ENCODE measurements at places on chromosomes 12 and 14.

- no peak for DNase-seq
Measured at GRCh38 chr14:100755649-100756048, 29.0 kb downstream of the DLK1 start.

DNA sequence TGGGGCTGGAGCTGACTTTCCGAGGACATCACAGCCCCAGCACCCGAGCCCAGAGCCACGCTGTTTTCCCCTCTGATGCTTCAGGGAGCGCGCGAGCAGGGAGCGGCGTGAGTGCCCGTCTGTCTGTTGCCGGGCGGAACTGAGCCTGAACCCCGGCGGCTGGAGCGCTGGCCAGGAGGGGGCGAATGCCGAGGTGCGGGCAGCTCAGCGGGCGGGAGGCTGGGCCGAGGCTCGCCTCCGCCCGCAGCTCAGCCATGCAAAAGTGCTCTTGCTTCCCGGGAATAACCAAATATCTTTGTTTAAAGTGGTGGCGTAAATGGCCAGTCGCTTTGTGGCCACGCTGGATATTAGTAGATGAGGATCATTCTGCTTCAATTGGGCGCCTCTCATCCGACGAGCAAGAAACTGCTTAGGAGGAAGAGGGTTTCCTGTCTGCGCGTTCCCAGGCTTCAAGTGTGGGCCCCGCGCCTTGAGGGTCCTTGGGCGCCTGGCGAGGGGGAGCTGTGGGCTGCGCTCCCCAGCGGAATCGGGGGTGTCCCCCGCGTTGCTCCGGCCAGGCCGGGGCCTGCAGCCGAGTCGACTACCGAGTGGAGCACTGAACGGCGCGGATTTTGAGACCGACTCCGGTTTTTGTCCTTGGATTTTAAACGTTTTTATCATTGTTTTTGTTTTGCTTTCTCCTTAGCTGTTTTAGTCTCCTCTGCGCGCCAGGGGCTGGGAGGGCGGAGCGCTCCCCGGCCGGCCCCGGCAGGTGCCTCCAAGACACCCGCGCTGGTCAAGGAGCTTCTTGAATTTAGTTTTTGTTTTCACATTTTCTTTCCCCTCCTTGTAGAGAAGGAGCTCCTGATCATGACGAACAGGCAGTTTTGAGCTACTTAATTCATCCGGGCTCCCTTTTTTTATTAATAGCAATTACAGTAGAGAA, 831 bp upstream of the NKX2-1 start:
- no peak for DNase-seq

- DNase-seq, result no peak
Measured at GRCh38 chr14:91218014-91218413, 26.5 kb downstream of the GPR68 start.

- DNase-seq, result no peak
Measured at GRCh38 chr14:31968956-31969698, 108.0 kb upstream of the ARHGAP5 start.

DNA sequence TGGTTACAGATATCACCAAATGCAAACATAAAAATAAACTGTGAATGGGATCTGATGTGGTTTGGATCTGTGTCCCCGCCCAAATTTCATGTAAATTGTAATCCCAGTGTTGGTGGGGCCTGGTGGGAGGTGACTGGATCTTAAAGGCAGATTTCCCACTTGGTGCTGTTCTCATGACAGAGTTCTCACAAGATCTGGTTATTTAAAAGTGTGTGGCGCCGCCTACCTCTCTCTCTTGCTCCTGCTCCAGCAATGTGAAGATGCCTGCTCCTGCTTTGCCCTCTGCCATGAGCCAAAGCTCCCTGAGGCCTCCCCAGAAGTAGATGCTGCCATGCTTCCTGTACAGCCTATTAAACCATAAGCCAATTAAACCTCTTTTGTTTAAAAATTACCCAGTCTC, 47.8 kb downstream of the SLC25A21 start:
- DNase-seq, result no peak

GRCh38 chr12:92229381-92229780, 83.7 kb upstream of the BTG1 start:
- no peak for DNase-seq

DNA sequence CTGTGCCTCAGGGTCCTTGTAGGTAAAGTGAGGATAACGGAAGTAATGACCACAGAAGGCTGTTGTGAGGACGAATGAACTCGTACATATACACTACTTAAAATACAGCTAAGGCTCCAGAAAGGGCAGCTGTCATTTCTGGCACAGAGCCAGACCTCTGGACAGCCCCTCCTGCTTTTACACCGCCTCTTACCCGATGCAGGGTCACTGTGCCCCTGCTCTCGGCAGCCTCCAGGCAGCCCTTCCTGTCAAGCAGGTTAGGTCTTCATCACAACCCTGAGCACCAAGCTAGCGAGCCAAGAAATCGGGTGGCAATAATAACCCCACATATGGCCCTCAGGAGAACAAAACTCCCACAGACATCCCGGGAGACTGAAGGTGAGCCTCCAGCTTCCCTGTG, 8.5 kb downstream of the TMEM229B start:
- DNase-seq, result no peak

DNA sequence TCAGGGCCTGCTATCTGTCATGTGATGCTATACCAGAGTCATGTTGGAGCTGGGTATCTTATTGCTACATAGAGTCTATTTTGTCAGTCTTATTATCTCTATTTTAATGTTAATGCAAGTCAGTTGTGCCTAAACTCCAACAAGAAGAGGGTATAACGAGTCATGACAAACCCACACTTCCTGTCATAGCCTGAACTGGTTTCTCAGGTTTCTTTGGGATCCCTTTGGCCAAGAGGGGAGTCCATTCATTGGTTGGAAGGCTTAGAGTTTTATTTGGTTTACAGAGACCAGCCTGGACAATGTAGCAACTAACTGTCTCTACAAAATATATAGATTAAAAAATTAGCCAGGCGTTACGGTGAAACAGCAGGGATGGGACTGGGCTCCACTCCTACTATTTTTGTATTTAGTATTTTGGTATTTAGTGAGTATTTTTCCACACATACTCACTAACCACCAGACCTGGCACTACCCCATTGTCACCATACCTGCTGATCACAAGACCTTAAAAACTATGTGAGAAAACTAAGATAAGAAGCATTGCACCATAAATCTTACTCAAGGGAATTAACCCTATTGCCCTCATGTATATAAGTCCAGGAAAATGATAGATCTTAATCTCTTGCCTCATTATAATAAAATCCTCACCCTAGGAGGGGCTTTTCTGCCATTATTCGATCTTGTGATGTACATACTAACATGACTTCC, 387.5 kb downstream of the IPO8 start:
- DNase-seq, result no peak

- no peak for DNase-seq
Measured at GRCh38 chr14:98172243-98172778, 1099.7 kb downstream of the BCL11B start.

DNA sequence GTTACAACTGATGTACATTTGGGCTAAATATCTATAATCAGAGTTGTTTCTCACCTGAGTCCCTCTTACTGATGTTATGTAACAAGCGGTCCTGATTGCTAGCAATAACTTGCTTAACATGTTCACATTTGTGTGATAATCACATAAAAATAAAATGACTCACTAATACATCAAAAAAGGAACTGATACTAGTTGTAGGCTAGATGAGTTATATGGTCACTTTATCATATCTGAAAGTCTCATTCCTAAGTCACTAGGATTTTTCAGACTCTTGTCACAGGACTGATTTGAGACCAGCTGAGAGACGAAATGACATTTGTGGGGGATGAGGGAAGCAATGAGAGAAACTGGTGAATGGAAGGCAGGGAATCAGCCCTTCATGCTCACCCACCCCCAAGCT, 34.3 kb downstream of the NKX2-1 start:
- no peak for DNase-seq

- DNase-seq, result no peak
Measured at GRCh38 chr12:106629797-106630659, 47.2 kb downstream of the RFX4 start.

DNA sequence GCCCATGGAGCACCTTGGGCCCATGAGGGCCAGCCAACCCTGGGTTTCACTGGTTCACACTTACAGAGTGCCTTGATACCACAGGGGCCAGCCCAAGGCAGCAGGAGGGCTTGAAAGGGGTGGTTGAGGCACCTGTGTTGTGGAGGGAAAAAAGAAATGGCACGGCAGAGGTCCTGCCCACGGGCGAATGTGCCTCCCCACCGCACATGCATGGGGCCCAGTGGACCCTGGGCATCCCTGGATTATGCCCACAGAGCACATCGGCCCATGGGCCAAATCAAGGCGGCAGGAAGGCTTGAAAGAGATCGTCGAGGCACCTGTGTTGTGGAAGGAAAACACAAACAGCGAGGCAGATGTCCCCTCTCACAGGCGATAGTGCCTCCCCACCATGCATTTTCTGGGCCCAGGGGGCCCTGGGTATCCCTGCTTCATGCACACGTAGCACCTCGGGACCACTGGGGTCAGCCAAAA, 378.1 kb downstream of the ALG10 start:
- DNase-seq, result no peak

- DNase-seq, result no peak
Measured at GRCh38 chr12:89348894-89349699, 3.2 kb downstream of the DUSP6 start.

DNA sequence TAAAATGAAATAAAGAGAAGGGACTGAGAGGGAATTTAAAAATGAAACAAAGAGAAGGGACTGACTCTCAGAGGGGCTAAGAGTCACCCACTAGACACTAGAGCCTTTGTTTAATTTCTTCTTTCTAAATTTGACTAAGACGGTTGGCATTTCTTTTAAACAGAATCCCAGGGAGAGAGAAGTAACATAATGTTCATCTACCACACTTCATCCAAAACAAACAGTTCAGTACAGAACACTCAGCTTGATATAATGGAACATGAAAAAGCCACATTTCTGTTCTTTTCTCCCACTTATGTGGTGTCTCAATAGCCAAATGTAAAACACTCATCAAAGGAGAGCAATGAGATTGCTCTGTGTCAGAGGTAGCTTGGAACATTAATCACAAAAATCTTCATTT, 10.1 kb upstream of the NT5DC3 start:
- no peak for DNase-seq

GRCh38 chr12:25980035-25980434, 21.6 kb downstream of the RASSF8 start:
- no peak for DNase-seq

DNA sequence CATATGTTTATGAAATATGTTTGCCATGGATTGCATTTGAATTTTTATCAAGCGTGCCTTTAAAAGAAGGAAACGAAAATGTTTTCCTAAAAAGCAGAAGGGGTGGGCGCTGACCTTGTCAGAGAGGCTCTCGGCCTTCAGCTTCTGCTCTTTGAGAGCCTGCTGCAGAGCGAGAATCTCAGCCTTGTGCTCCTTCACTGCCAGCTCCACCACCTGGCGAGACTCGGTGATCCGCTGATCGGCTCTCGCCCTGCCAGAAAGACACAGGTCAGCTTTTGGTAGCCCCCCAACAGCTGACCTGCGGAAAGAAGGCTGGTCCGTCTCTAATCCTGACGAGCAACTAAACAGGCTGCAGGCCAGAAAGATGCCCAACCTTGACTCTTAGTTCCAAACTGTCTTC, 62.4 kb downstream of the PRKAB1 start:
- DNase-seq, result no peak

GRCh38 chr12:56151672-56152131, 685 bp upstream of the MYL6B start:
- no peak for DNase-seq

DNA sequence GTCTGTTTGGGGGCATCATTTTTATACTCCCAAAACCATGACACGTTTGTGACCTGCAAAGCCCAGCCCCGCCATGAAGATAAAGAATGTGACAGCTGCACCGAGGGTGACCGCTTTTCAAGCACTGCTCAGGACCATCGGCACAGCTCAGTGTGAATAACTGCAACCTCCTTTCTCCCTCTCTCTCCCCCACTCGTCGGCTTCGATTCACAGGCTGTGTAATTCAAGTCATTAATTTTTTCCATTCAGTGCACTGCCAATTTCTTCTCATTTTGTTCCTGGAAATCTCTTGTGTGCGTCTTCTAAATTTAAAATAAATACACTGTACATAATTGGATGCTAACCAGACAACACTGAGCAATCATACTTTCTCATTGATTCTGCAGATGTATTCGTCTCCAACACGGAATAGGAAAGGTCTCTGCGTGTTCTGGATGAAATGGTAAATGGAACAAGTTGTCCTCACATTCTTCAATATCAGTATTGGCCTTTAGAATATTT, 260.8 kb downstream of the TTC8 start:
- DNase-seq, result no peak

DNA sequence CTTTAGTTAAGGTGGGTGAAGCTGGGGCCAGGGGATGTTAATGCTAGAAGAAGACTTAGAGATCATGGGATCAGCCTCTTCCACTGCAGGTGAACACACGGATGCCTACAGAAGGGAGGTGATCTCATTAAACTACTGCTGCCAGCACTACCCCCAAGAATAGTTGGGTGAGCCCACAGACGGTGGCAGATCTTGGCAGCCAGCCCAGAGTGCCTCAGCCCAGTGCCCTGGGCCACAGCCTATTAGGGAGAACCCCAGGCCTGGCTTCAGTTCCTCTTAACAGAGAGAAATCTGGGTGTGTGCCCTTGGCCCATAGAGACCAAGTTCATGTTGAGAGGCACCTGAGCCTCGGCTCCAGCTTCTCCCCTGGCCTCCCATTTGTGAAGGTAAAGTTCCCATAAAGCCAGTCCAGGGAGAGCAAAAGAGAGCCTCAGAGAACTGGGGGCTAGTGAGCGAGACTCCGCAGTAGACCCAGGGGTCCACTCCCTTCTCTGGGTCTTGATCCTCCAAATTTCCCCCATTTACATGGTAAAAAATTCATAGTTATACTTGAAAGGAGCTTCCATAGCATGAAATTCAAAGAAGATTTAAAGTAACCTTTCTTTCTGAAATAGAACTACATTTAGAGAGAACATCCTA, 125.0 kb upstream of the CCND2 start:
- no peak for DNase-seq

- DNase-seq, result no peak
Measured at GRCh38 chr14:50808053-50808452, 22.9 kb downstream of the NIN start.

GRCh38 chr12:15699886-15700285, 89.3 kb downstream of the EPS8 start:
- no peak for DNase-seq

DNA sequence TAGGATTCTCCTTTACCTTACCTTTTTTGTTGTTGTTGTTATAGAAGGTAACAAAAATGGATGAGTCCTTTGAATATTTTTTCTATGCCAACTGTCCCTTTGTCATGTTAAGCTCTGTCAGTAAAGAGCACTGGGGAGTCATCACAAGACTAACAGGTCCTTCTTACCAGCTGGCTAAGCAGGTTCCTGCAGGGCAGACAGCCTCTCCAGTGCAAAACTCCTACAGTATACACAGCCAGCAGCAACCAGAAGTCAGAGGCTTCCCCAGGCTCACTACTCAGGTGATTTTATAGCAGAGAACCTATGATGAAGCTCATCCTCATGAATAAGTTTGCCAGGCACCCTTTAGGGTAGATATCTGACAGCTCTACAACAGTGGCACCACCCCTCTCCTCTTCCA, 271.1 kb downstream of the RERGL start:
- DNase-seq, result no peak

GRCh38 chr12:67035121-67035520, 234.0 kb upstream of the CAND1 start:
- DNase-seq, result no peak

- DNase-seq, result no peak
Measured at GRCh38 chr12:62581288-62582064, 114.8 kb downstream of the MON2 start.

GRCh38 chr14:56299306-56299984, 181.2 kb downstream of the PELI2 start:
- no peak for DNase-seq
